CD4-positive, alpha-beta T cell (primary cell): ENCODE measurements at places on chromosomes 13 and 19.

DNA sequence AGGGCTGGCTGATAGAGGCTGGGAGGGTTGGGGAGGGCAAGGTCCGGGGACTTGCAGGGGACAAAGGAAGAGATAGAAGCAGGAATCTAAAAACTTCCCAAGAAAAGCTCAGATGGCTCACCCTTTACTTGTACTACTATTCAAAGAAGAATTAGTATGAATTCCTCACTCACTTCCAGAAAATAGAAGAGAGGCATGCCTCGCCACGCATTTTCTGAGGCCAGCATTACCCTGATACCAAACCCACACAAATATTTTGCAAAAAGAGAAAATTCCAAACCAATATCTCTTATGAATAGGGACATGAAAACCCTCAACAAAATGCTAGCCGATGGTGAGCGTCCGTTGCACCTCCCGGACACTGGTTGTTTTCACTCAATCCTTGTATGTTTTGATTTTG lies 54.0 kb downstream of the ING1 start:
- DNase-seq = no peak

GRCh38 chr19:41352609-41353465 lies 885 bp downstream of the TGFB1 start:
- peak; percentile 88 for DNase-seq

- DNase-seq = no peak
Observed at GRCh38 chr19:40800339-40800996, 1.5 kb downstream of the EGLN2 start.

GRCh38 chr19:10408511-10409283 lies 5.4 kb upstream of the CDC37 start:
- no peak for DNase-seq

DNA sequence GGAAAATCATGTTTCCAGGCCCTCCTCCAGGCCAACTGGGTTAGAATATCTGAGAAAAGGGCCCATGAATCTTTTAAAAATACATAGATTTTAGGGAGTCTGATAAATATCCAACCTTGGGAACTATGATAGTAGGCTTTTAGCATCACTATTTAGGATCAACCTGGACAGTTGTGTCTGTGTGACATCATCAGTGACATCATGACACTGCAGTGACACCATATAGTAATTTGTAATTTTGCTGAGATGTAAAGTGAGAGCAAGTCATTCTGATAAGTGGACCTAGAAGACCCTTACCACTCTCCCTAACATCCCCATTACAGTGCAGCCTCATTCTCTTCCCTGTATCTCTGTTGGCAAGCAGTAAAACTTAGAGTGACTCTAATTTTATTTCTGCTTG lies 14.1 kb downstream of the GPALPP1 start:
- no peak for DNase-seq

GRCh38 chr19:5337708-5338655 lies 2.6 kb downstream of the PTPRS start:
- DNase-seq = no peak

GRCh38 chr13:48873587-48873986 lies 102.1 kb upstream of the FNDC3A start:
- no peak for DNase-seq

- no peak for DNase-seq
Observed at GRCh38 chr13:102325321-102325720, 76.5 kb downstream of the FGF14 start.

DNA sequence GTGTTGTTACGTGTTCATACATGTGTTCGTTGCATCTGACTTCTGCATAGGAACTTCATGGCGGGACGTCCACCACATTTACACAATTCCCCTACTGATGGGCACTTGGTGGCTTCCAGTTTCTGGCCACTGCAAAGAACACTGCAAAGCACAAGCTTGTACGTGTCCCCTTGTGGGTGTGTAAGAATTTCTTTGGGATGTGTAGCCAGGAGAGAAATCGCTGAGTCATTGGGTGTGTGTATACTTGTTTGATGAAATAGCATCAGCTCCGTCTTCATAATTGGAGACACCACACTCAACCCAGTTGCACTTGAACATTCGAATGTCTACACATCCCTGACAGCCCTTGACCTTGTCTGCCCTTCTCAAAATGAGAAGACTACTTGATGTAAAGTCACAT lies 19.2 kb downstream of the KLK5 start:
- DNase-seq = no peak

DNA sequence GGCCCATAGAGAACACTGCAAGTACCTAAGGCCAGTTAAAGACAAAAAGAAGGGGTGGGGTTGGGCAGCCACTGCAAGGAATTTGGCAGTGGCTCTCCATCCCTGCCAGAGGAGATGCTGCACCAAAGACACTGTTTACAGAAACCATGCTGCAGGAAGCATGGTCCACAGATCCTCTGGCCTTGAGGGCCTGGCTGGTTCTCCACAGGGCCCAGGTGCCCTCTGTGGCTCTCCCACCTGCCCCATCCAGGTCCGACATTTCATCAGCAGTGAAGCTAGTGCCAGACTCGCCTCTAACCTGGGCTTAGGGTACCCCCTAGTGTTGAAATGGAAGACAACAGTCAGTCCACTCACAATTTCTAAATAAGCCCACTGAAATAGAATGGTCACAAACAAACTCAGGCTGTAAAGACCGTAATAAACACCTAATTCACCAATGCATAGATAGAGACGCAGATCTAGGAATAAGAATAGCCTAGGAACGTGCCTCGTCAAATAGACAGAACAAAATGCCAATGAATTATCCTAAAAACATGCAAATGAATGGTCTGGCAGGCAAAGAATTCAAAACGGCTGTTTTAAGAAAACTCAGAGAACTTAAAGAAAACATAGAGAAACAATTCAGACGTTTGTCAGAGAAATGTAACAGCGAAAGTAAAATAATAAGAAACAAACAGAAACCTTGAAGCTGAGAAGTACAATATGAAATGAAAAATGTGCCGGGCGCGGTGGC lies 23.3 kb downstream of the LYPD4 start:
- peak; percentile 11 for DNase-seq

DNA sequence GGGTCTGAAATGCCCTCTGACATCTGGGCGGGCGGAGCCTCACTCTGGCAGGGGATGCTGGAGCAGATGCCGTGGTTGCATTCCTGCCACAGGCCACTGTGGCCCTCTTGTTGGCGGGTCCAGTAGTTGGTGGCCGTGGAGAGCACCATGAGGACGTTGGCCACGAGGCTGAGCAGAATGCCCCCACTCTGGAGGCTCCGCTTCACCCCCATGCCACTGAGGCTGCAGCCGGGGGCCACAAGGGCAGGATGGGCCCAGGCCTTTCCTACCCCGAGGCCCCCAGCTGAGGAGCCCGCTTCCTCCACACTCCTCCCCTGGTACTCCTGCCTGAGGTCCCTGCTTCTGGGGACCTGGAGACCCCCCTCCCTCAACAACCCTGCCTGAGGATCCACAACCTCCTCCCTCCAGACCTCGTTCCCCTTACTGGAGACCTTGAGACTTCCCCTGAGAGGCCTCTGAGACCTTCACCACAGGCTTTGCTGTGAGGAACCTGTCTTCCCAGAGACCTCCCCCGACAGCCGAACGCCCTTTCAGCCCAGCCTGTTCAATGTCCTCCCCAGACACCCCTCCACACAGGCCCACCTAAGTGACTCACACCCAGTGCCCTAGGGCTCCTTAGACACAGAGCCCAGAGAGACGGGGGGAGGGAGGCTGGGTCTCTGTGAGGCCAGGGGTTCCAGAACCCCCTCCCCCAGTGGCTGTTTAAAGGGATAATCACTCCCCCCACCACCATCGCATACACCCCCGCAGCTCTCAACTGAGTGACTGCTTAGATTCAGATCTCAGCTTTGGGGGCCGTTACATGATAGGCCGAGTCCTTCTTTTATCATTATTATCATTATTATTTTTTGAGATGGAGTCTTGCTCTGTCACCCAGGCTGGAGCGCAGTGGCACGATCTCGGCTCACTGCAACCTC lies at the start of gene CLDND2:
Gene CLDND2, minus strand, starts transcription at position 638 of the 917 bp plus-strand sequence. Its CDS starts 426 bp downstream, at position 212.
- DNase-seq = no peak

GRCh38 chr19:18390065-18390907 lies 4.3 kb downstream of the GDF15 start:
- DNase-seq = no peak

- no peak for DNase-seq
Observed at GRCh38 chr19:50858886-50859285, 4.2 kb downstream of the KLK3 start.

GRCh38 chr13:75372923-75373841 lies 108.8 kb downstream of the TBC1D4 start:
- DNase-seq = no peak

DNA sequence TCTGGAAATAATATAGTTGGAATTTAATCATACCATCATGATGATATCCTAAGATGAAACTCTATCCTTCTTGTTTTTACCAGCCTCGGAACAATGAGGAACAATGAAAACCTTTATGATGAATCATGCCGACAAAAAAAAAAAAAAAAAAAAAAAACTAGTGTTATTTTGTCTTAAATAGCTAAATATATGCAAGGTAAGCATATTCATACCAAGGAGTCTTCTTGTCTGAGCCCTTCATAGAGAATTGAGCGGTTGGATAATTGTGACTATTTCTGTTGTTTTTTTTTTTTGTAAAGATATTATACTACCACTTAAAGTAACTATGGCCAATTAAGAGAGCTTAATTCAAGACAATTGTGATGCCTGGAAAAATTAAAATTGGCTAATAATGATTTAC lies 244.0 kb upstream of the PCDH9 start:
- no peak for DNase-seq

DNA sequence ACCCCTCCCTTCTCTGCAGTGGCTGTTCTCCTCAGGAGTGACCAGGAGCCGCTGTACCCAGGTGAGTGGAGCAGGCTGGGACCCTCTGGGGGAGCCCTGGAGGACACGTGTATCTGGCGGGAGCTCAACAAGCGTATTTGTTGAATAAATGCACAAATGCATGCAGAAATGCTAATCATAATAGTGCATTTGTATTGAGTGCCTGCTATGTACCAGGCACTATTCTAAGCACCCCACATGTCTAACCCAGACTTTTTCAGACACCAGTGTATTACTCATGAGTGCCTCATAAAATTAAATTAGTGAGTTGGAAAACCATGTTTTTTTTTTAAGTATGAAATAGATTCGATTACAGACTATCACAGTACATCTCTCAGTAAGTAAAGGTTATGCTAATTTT lies 7.9 kb downstream of the HPN start:
- DNase-seq = no peak

GRCh38 chr13:51770160-51770559 lies 33.8 kb downstream of the DHRS12 start:
- DNase-seq = no peak

- DNase-seq = no peak
Observed at GRCh38 chr13:65034266-65034665, 2195.9 kb downstream of the PCDH9 start.

DNA sequence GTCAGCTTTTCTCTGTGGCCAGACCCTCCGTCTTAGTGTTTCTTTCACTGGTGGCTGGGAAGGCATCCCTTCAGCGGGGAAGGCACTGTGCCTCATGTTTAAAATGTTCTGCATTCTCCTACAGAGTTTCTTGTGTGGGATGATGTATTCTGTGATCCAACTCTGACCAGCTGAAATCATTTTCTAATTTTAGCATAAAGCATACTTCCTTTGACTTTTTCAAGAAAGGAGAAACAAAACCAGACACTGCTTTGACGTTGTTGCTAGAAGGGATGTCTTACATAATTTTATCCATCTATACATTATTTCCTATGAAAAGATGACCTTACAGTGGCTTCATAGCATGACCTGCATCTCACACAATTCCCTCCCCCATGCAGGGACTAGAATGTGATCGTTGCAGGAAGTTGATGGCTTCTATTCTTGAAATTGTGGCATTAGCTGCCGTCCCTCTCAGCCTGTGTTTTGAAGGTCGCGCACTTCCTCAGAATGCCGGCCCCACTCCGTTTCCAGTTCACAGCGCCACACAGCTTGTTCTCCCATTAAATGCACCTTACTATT lies 38.6 kb upstream of the TEX29 start:
- DNase-seq = no peak

DNA sequence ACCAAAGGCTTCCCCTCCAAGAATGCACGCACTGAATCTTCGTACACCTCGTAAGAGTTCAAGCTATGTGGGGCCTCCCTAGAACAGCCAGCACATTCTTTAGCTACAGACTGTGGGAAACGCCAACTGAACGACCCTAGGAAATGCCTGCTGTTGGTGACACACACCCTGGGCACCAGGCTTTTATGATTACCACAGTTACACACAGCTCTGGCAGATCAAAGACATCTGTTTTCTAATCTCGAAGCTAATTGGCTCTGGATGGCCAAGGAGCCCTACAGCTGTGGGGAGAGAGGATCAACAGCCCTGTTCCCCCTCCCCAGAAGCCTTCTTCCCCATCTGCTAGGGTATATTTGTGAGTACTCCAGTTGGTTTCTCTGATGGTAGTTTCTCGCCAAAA lies 123.0 kb downstream of the COL4A1 start:
- DNase-seq = no peak

DNA sequence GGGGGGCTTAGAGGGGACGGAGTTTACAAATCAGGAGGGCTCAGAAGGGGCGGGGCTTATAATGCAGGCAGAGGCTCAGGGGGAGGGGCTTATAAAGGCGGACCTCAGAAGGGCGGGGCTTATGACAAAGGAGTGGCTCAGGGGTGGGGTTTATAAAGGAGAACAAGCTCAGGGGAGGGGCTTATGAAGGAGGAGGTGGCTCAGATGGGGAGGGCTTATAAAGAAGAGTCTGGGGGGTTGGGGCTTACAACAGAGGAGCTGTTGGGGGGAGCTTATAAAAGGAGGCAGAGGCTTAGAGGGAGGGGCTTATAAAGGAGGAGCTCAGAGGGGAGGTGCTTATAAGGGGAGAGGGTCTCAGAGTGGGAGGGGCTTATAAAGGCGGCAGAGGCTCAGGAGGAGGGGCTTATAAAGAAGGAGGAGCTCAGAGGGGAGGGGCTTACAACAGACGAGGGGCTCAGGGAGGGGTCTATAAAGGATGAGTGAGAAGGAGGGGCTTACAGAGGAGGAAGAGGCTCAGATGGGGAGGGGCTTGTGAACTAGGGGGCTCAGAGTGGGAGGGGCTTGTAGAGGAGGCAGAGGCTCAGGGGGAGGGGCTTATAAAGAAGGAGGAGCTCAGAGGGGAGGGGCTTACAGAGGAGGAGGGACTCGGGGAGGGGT lies 1.0 kb downstream of the SMIM24 start:
- peak; percentile 22 for DNase-seq

GRCh38 chr19:19752760-19753403 lies 20.0 kb upstream of the ZNF14 start:
- DNase-seq = no peak

DNA sequence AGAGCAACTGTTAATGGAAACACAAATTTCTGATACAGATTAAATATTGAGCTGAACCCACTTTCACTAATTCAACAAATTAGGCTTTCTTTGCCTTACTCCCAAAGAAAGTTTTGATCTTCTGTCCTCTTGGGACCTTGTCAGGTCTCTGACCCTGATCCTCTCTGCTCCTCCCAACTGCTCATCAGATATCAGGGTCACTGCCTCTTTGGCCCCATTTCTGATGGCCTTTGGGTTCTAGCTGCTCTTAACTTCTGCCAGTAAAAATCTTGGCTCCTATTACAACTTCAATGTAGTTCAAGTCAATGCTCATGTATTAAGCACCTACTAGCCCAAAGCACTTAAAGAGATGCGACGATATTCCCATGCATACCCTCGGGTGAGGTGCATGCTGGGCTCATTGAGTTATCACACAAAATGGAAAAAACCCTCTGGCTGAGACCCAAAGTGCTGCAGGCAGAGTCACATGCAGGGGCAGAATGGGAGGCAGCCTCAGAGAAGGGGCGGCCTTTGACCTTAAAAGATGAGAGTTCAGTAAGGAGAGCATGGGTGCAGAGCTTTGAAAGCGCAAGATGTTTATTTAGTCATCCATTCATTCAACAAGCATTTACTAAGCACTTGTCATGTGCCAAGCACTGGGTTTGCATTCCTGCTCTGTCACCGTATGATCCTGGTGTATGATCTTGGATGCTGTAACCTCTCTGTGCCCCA lies 183.4 kb downstream of the USP12 start:
- DNase-seq = no peak

GRCh38 chr13:113656831-113657671 lies 947 bp downstream of the ATP4B start:
- no peak for DNase-seq
